ENCODE measurements at places on chromosomes 2 and 18. TPM values are rescaled to one million over a fixed set of nuclear protein-coding genes. Genes with fewer than 3 reads are reported as not detected.

GRCh38 chr2:227826019-227826521, 12.4 kb downstream of the CCL20 start:
- peak; percentile 54 for DNase-seq

DNA sequence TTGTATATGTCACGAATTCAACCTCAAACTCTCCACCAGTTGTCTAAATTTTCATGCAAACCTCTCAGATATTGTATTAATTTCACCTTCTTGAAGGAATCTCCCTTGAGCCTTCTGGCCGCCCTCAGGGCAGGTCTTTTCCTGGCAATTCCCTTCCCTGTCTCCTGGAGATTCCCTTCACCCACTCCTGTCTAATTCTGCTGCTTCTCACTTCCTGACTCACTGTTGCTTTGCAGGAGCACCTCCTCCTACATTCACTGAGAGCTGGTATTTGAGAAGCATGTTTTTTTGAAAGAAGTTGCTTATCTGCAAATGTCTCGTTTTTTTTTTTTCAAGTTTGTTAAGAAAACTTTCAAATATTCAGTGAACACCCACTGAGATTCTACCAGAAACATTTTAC, 79.9 kb upstream of the OTOS start:
- DNase-seq = peak; percentile 57

GRCh38 chr18:48295586-48296311, 113.4 kb downstream of the ZBTB7C start:
- no peak for DNase-seq

- no peak for DNase-seq
These were observed 138.9 kb upstream of the CDH19 start for GRCh38 chr18:66742832-66743231.

GRCh38 chr2:36797324-36798070, 101.0 kb downstream of the VIT start:
- no peak for DNase-seq

DNA sequence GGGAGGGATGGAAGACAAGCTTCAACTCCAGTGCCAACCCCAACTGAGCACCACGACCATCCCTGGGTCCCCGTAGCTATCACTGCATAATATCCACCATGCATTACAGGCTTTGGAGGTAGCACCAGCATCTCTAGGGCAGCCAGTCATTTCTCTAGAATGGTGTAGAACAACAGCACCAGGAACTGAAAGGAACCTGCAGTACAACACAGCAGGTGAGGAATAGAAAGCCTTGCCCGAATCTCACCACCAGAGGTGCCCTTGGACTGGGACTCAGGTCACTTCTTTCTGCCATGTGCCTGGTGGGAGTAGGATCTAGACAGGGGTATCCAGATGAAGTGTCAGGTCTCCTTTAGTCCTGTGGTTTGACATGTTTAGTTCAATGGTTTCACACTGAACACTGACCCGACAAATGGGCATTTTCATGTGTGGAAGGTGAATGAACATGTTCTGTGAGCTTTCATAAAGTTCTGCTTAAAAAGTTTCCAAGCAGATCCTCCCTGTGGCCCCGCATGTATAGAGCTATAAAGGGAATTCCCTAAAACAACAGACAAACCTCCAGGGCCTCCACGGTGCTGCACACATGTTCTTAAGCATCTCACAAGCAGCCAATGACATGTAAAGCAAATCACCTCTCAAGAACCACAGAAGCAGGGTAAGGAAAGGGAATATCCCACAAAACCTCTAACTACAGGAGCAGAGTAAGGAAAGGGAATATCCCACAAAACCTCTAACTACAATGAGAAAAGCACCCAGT, 208.3 kb downstream of the AFF3 start:
- DNase-seq = no peak

- peak; percentile 51 for DNase-seq
These were observed at the start of gene MSL3B for GRCh38 chr2:233867993-233868532. MSL3B (minus strand) TSS chr2:233868386.

GRCh38 chr2:30404319-30405259, 42.5 kb upstream of the LCLAT1 start:
- DNase-seq = no peak

- DNase-seq = no peak
These were observed 70.8 kb downstream of the RAPGEF4 start for GRCh38 chr2:172806493-172806892.

DNA sequence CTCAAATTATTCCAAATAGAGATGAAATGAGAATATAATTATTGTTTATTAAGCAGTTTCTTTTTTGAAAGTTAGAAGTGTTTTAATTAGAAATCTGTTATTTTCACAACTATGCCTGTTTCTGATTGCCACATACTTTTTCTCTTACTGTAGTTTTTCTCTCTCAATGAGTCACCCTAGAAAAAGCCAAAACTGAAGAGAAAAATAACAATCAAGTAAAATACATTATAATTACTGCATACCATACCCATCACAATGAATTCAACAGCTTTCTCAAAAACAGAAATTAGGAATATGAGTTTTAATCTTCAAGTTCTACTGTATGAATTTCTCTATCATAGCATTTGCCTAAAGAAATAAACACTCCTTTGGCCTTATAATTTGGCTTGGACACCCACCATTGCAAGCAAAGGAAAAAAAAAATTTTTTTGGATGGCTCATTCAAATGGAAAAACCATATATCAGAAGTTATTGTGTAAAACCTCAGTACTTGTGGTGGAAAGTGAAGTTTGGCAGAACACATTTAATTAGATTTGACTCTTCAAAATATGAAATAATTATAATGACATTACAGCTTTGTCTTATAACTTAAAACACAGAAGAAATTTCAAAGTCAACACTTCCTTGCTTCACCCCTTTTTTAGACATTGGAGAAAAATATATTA, 138.5 kb downstream of the DYM start:
- peak; percentile 31 for DNase-seq

DNA sequence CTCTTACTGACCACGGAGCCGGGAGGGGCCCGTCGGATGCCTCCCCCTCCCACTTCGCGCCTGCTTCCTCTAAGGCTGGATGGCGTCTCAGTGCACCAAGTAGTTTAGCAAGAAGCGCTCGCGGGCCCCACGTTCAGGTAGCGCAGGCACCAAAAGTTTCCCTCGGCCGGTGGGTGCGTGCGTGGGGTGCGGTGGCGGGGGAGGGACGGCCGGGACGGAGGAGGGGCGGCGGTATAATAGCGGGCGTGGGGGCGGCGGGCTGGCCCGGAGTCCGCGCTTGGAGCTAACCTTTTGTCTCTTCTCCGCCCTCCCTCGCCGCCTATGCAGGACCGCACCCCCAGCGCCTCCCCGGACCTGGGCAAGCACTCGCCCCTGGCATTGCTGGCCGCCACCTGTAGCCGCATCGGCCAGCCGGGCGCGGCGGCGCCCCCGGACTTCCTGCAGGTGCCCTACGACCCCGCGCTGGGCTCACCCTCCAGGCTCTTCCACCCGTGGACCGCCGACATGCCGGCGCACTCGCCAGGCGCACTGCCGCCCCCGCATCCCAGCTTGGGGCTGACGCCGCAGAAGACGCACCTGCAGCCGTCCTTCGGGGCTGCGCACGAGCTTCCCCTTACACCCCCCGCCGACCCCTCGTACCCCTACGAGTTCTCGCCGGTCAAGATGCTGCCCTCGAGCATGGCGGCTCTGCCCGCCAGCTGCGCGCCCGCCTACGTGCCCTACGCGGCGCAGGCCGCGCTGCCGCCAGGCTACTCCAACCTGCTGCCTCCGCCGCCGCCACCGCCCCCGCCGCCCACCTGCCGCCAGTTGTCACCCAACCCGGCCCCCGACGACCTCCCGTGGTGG, 1.0 kb downstream of the SP5 start:
- DNase-seq = no peak

GRCh38 chr2:167981945-167982344, 265.4 kb downstream of the STK39 start:
- DNase-seq = no peak

GRCh38 chr2:133652398-133652797, 84.1 kb upstream of the NCKAP5 start:
- no peak for DNase-seq

- DNase-seq = no peak
These were observed 4.8 kb upstream of the IGFBP5 start for GRCh38 chr2:216700088-216700567.

DNA sequence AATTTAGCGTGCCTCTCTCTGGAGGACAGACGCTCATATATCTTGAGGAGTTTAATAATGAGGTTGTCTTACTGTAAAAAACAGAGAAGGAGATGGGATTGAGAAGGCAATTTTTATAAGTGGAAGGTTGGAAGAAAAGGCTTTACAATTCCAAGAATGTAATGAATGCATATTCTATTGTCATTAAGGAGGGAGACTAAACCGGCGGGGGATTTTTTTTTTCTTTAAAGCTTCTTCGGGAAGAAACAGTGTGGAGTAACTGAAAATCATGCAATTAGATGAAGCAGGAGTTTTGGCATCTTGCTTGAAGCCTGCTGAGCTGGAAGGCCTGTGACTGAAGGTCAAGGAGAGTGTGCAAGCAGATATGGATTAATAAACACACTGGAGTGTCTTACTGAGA, 124.4 kb downstream of the HRH4 start:
- DNase-seq = no peak

- DNase-seq = peak; percentile 98
These were observed 72.2 kb upstream of the TMEM17 start for GRCh38 chr2:62577994-62578781.

GRCh38 chr2:42851186-42851585, 58.8 kb upstream of the HAAO start:
- DNase-seq = no peak

DNA sequence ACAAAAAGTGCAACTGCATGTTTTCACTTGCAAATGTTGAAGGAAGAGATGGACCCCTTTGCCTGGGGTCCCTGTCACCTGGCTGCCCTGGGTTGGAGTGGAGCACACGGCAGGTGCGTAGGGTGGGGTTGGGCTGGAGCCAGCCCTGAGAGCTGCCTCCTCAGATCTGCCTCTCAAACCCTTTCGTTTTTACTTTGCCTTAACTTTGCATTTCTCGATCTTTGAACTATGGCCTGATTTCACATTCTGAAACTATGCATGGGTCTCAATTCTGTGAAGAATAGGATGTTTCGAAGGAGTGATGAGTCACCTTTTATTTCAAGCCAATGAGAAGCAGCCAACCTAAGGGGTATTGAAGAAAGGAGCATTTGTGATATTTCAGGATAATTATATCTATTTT, 132.8 kb downstream of the ACOXL start:
- DNase-seq = no peak

DNA sequence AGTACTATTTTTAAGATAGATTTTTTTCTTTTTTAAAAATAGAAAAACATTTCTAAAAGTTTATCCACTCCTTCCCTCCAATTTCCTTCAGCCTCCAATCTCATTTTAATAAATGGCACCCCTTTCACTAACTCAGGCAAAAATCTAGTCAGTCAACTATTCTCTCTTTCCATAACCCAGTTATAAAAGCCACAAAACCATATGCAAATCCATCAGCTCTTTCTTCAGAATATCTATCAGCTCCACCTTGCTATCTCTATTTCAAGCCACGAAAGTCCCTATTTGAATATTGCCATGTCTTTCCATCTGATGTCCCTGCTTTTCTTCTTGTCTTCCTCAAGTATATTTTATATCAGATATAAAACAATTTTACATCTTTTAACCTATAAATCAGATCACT, 397.1 kb downstream of the ERBB4 start:
- DNase-seq = no peak

GRCh38 chr2:227363756-227364155, 15.3 kb downstream of the TM4SF20 start:
- no peak for DNase-seq

Gene TFCP2L1
- 174 TPM for total RNA-seq

Gene SP100
- 65.1 TPM for total RNA-seq

Gene NLRC4
- not detected for total RNA-seq

Gene SLC5A7
- not detected for total RNA-seq

Gene ST8SIA3
- not detected for total RNA-seq

Gene PPM1B
- 51.7 TPM for total RNA-seq

Gene CD8B2
- not detected for total RNA-seq

Gene HJURP
- 0.67 TPM for total RNA-seq

Gene ITGAV
- 103 TPM for total RNA-seq

Gene PHOSPHO2
- total RNA-seq = 3.8 TPM

Data from mammary epithelial cell (primary cell).